ENCODE measurements at places on chromosomes 6 and 20.

DNA sequence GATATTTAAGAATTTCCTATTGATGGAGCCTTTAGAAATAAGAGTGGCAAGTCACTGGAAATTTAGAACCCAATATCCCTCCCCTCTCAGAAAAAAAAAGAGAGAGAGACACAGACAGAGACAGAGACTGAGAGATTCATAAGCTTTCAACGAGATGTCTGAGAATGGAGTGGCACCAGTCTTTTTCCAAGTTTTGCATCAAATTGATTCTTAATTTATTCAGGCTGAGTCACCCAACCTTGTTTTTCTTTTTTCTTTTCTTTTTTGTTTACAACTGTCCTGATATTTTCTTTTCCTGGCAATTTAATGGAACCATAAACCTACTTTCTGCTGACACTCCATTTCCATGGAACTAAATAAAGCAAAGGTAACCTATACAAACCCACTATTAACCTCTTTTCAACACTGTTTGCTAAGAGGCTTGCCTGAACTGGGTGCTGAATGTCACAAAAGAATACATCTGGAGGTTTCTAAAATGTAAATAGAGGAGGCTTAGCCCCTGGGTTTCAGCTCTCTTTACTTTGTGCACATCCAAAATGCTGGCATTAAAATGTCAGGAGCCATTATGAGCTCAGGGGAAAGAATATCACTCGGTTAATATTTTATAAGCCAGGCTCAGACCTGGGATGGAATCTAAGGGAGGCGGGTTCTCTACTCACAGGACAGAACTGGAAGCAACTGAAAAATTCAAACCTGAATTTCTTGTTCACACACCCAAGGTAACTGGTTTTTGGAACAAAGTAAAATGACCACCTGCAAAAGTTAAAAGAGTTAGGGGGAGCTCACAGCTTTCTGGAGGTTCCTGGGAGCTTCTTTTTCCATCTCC lies 100.8 kb downstream of the BFSP1 start:
- DNase-seq: no peak

GRCh38 chr6:1593958-1594314 lies 15.8 kb upstream of the FOXC1 start:
- DNase-seq: no peak

DNA sequence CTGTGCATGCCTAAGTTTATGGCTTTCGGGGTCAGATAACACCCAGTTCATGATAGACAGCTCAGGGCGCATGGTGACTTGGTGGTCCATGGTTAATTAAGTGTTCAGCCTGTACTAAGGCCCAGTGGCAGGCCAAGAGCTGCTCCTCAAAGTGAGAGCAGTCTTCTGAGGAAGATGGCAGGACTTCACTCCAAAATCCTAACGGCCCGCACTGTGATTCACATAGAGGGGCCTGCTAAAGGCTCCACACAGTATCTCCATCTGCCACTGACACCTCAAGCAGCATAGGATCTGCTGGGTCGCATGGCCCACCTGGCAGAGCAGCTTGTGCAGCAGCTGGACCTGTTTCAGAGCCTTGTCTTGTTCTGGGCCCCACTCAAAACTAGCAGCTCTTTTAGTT lies 10.6 kb upstream of the CST7 start:
- no peak for DNase-seq

GRCh38 chr20:640674-641515 lies 12.1 kb downstream of the SRXN1 start:
- no peak for DNase-seq

DNA sequence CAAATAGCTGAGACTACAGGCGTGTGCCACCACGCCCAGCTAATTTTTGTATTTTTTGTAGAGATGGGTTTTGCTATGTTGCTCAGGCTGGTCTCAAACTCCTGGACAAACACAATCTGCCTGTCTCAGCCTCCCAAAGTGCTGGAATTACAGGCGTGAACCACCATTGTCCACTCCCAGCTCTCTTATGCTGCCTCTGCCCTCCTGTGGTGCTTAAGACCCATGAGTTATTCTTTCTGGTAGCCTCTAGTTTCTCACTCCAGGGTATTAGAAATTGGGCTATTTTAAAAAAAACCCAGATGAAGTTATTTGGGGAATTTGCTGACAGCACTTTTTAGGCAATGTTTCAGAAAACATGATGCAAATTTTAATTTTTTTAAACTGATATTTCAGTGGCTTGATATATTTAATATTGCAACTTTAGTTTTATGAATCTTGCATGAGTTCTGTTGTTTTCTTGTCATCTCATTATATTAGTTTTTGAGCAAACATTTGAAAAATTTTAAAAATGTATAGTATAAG lies 114.0 kb upstream of the FOXO3 start:
- DNase-seq: no peak

- no peak for DNase-seq
Measured at GRCh38 chr6:30007132-30007764, 53.8 kb upstream of the POLR1H start.

GRCh38 chr6:57104336-57104735 lies 14.3 kb downstream of the ZNF451 start:
- DNase-seq: no peak

- DNase-seq: no peak
Measured at GRCh38 chr6:7150381-7151064, 42.8 kb downstream of the RREB1 start.

DNA sequence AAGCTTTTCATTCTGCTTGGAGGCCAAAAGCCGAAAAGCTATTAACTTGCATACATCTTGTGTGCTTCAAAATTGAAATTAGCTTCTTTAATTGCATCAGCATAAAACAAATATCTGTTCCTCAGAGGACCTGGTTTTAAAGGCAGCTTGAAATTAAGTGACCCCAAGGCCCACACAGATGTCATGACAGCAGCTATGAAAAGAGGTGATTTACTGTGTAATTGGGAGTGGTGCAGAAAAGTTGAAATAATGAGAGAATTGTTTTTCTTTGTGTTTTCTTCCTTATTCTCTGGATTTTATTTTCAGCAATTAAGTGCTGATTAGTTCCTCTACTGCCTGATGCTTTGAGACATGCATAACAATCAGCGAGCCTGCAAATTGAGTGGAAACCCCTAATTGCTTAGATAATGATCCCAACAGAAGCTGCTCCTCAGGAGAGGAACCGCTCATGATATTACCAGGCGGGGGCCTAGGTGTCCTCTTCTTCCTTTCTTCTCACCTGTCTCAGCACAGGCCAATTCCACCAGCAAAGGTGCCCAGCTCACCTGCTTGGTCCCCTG lies 34.1 kb upstream of the GGTLC1 start:
- DNase-seq: no peak

- peak; percentile 76 for DNase-seq
Measured at GRCh38 chr6:51265426-51265825, 446.8 kb downstream of the TFAP2B start.

- DNase-seq: no peak
Measured at GRCh38 chr20:10178727-10179313, 39.8 kb upstream of the SNAP25 start.

DNA sequence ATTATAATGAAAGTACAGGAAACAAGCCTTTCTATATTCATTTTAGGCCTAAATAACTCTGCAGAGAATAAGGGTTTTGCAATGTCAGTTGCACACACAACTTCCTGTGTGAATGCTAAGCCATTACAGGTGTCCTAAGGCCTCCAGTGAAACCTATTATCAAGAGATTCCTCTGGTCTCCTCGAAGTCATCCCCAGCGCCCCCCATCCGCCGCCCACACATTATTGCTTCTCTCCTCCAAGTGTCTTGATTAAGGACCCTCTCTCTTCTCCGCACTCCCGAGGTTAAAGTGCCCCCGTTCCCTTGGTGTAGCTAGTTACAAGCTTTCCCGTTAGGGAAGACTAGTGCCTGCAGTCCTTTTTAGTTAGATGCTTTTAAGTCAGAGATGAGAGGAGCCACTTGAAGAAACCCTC lies 1.3 kb downstream of the HIVEP2 start:
- DNase-seq: no peak

- DNase-seq: no peak
Measured at GRCh38 chr6:97666889-97667288, 383.9 kb upstream of the MMS22L start.

DNA sequence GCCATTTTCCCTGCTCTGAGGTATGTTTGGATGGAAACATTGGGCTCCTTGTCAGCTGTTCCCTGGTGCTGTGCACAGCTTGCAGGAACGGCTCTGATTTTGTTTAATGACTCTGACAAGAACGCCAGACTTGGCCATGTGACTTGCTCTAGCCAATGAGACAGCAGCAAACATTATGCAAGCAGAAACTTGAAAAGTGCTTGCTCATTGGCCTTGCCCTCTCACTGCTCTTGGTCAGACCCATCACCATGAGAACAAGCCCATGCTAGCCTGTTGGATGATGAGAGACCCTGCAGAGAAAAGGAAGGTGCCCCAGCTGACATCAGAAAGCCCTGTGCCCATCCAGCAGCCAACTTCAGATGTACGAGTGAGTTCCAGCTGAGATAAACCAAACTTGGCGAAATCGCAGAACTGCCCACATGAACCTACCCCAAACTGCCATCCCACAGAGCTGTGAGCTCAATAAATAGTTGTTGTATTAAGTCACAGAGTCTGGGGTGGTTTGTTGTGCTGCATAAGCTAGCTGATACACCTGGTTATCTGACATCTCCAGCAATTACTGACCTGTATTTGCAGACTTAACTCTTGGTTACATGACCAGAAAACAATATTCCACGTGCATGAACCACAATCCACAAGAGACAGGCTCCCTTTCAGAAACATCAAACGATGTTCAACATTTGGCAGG lies 96.9 kb downstream of the JPH2 start:
- DNase-seq: peak; percentile 24

DNA sequence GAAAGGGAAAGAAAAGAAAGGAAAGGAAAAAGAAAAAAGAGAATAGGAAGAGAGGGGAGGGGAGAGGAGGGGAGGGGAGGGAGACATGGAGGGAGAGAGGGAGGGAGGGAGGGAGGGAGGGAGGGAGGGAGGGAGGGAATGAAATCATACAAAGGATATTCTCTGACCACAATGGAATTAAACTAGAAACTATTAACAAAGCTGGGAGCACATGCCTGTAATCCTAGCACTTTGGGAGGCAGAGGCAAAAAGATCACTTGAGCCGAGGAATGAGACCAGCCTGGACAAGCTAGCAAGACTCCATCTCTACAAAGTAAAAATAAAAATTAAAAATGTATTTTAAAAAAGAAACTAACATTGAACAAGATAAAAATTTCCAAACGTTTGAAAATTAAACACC lies 62.8 kb downstream of the ILRUN start:
- no peak for DNase-seq

- DNase-seq: no peak
Measured at GRCh38 chr6:54467384-54467783, 159.1 kb downstream of the TINAG start.

- no peak for DNase-seq
Measured at GRCh38 chr20:2449386-2449785, 21.2 kb downstream of the SNRPB start.

- no peak for DNase-seq
Measured at GRCh38 chr6:53322188-53323029, 26.3 kb downstream of the ELOVL5 start.

DNA sequence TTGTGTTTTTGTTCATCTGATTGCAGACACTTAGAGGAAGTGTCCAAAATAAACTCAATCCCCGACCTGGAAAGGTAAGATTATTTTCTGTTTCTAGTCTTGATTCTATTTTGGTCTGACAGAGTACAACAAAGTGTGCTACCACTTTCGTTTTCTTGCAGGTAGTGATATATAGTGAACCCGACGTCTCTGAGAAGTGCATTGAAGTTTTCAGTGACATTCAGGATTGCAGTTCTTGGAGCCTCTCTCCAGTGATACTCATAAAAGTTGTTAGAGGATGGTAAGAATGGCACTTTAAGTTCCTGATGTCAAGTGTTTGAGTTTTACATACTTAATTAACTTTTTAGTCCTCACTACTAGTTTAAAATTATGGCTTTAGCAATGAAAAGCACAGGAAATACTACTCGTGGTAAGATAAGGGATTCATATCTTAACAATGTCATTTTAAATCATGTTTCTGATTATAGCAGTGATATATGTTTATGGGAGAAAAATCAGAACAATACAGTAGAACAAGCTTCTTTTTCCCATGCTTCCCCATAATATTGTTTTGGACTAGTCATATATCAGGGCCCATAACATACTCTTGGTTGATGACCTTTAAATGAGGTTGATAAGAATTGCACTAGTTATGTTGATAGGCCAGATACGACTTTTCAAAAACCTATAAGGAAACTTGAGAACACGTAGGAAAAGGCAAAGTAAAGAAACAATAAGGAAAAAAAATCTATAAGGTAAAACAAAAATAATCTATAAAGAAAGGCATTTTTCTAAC lies 104.0 kb downstream of the RTN4IP1 start:
- DNase-seq: no peak

DNA sequence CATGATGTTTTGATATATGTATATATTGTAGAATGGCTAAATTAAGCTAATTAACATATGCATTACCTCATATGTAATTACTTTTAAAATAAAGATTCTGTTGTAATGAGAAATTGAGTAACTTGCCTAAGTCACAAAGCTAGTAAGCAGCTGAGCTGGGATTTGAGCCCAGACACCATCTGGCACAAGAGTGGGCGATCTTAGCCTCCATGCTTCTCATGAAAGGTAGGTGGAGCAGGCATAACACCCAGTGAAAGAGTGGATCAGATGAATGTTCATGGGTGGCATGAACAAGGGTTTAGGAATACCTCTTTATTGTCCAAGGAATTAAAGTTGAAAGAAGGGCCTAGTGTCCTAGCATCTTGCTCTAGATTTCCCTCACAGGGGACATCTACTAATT lies 365.4 kb downstream of the TFAP2B start:
- DNase-seq: no peak

DNA sequence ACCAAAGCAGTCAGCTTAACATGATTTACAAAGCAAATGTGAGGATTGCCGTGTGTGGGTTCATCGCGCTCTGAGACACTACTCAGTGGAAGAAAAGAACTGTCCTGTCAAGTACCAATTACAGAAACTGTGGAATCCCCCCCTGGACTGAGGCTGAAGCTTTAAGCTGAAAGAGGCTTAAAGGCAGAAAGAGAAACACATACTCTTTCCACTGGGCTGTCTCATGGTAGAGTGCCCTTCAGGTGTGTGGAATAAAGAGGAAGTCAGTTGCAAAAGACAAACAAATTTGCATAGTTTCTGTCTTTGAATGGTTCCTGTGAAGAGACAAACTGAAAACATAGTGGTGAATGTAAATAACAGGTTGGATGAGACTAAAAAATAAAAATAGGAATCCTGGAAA lies 560.4 kb upstream of the SYNCRIP start:
- no peak for DNase-seq
